Activated naive CD4-positive, alpha-beta T cell (primary cell): ENCODE measurements at places on chromosomes 5 and 9.

- no peak for DNase-seq
Measured at GRCh38 chr9:121169094-121169601, 32.5 kb downstream of the RAB14 start.

- no peak for DNase-seq
Measured at GRCh38 chr9:35828716-35829083, at the start of gene FAM221B. TSS of gene FAM221B (minus strand) at chr9:35828732. CDS start at chr9:35826161, 2,571 bp downstream.

GRCh38 chr9:107869111-107869510 lies 379.5 kb upstream of the KLF4 start:
- DNase-seq = no peak

- no peak for DNase-seq
Measured at GRCh38 chr5:170446365-170446764, 57.2 kb upstream of the KCNMB1 start.

GRCh38 chr5:1322036-1322900 lies 22.6 kb downstream of the CLPTM1L start:
- DNase-seq = no peak

DNA sequence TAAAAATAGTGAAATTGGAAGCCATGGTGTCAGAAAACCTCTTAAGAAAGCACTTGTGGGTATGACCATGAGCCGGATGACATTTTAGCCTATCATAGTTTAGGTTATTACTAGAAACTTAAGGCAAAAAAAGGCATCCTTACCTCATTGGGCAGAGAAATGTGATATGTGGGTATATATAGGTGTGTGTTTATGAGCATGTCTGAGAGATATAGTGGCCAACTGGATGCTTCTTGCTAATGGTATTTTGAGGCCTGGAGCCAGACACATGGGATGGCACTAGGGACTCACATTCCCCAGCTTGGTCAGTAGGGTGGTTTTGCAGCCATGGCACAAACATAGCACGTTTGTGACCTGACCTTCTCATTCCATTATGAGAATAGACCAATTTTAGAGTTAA lies 295.6 kb upstream of the MEF2C start:
- no peak for DNase-seq

- DNase-seq = no peak
Measured at GRCh38 chr9:125850106-125850632, 103.0 kb downstream of the PBX3 start.

GRCh38 chr5:143635146-143635752 lies 176.7 kb upstream of the HMHB1 start:
- no peak for DNase-seq

DNA sequence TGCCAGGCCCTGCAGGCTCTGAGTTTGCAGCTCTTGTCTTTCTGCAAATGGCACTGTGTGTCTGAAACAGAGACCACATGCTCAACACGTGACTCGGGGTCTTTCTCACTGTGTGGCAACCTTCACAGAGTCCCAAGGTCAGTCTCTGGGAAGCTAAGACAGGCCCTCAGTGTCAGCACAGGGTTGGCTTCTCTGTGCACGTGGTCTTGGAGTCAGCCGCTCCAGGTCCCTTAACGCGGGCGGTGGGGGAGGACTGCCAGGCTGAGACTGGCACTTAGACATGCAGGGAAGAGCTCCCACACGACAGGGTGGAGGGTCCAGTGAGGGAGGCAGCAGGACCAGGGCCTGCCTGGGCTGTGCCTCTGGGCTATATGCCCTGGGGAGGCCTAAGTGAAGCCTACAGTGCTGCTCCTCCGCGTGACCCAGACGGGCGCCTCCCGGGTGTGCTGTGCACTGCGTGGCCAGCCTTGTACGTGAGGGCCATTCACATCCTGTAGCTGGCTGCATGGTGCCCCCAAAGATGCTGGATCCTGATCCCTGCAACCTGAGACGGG lies 76.8 kb downstream of the ADAMTS2 start:
- DNase-seq = no peak
